ENCODE measurements at places on chromosomes 7 and 10. TPM values are rescaled to one million over a fixed set of nuclear protein-coding genes. Genes with fewer than 3 reads are reported as not detected.
A peak's percentile ranks its signal among the peaks of the same experiment; 100 is the strongest.

Gene CRHR2
- total RNA-seq: not detected

Gene MNX1
- total RNA-seq: 3.6 TPM

Gene COL28A1
- total RNA-seq: not detected

Gene SH2B2
- total RNA-seq: 2.8 TPM

Gene TFEC
- not detected for total RNA-seq

Gene ANKRD7
- 1.0 TPM for total RNA-seq

Gene MYO1G
- total RNA-seq: 0.41 TPM

Gene ARHGAP12
- 22.9 TPM for total RNA-seq

Gene NUPR2
- total RNA-seq: not detected

Gene PBLD
- total RNA-seq: 11.7 TPM

GRCh38 chr7:140691376-140692045, 5.0 kb upstream of the NDUFB2 start:
- DNase-seq: no peak

GRCh38 chr7:45598886-45599520, 24.8 kb downstream of the ADCY1 start:
- no peak overlapping the region for H3K4me3 ChIP-seq
- H3K4me1 ChIP-seq: no peaks in the 10 kb centered on the region
- H3K36me3 ChIP-seq: no peaks in the 10 kb centered on the region
- DNase-seq: no peak

GRCh38 chr7:130180571-130181262, 24.5 kb downstream of the TMEM209 start:
- H3K36me3 ChIP-seq: peaks cover 16% of the 10 kb centered on the region
- no peaks in the 10 kb centered on the region for H3K4me1 ChIP-seq
- peak; percentile 52 for DNase-seq
- no peaks in the 10 kb centered on the region for H3K27me3 ChIP-seq

DNA sequence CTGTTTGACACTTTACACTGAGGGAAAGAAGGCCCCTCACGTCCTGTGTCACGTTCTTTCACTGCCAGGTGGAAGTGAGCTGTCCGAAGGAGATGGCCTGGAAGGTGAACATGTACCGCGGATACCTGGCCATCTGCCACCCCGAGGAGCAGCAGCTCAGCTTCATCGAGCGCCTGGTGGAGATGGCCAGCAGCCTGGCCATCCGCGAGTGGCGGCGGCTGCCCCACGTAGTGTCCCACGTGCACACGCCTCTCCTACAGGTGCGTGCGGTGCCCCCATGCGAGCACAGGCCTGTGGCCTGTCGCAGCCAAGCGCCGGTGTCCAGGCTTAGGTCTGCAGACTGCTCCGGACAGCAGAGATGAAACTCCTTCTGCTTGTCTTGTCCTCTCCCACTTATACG, 103.4 kb downstream of the TRRAP start:
- no peaks in the 10 kb centered on the region for H3K4me1 ChIP-seq
- no peak overlapping the region for H3K4me3 ChIP-seq
- H3K36me3 ChIP-seq: peaks cover 48% of the 10 kb centered on the region

DNA sequence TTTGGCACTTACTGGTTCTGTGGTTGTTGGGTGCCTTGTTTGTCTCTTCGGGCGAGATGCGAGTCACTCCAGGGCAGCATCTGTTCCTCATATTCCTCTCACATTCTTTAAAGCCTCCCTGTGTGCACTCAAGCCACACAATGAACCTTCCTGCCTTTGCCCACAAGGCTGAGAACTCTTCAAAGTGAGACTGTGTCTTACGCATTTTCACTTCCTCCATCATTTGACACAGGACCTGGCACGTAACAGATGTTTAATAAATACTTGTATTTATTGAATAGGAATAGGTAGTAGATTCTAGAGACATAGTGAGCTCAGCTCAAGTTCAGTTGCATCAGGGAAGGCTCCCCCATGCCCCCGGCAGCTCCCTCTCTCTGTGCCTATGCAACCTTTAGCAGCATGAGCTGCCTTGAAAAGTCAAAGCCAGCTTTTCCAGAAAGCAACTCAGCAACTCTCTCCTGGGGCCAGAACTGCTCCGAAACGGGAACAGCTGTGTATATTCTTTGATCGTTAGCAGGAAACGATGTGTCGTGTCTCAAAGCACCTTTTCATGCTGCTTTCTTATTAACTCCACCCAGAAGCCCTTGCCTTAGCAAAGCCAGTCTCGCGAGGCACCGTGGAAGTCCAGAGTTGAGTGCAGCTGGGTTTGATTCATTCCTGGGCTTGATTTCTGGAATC, 97.5 kb downstream of the PFKFB3 start:
- no peaks in the 10 kb centered on the region for H3K36me3 ChIP-seq
- no peak for DNase-seq
- no peaks in the 10 kb centered on the region for H3K27me3 ChIP-seq
- H3K27ac ChIP-seq: no peak overlapping the region
- no peak overlapping the region for H3K4me3 ChIP-seq
- H3K4me1 ChIP-seq: no peaks in the 10 kb centered on the region

DNA sequence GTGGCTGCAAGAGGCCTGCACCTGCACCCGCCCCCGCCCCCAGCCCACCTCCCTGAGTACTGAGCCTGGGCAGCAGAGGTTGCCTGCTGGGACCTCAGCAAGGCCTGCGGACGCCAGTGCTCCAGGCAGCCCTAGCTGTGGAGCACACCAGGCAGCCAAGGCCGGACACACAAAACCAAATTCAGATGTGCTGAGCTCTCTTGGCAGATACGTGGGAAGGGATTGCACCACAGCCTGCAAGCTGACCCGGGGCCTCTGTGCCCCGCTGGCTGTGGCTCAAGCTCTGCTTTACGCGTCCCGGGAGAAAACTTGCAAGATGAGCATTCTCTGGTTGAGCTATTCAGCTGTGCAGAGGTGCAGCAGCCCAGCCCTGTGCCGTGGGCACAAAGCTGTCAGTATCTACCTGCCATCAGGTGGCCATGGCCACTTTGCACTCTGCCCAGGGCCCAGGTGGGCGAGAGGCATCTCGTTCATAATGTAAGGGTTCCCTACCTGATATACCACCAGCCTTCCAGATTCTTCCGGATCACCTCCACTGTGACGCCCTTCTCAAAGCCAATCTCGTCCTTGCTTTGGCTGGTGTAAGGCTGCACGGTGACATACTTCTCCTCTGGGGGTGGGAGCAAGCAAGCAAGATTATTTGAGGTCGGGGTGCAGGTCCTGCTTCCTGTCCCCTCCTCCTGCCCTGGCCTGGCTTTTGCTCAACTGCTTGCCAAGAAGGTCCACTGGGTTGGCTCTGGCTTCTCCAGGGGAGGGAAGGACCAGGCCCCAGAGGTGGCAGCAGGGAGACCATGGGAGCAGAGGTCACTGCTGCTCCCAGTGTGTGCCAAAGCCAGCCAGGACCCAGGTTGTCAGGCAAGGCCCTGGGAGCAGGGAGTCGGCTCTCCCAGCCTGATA, 123.4 kb downstream of the NEURL1 start:
- H3K36me3 ChIP-seq: no peaks in the 10 kb centered on the region
- DNase-seq: no peak
- no peaks in the 10 kb centered on the region for H3K27me3 ChIP-seq

DNA sequence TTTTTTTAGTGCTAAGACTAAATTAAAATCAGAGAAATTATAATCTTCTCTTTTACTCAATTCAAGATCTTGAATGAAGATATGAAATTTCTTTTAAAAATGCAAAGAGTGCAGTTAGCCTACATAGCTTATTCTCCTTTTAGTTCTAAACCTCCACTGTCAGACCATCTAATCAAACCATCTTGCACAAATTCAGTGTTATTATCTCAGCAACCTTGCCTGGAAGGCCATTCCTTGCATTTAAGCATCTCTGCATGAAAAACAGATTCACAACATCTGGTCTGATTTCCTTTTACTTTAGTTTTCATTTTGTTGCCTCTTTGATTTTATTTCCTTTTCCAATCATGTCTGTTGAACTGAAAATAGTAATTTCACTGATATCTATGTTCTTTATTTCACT, 527.2 kb upstream of the LRRTM3 start:
- no peak for DNase-seq
- H3K4me3 ChIP-seq: no peak overlapping the region
- H3K36me3 ChIP-seq: no peaks in the 10 kb centered on the region
- no peak overlapping the region for H3K27ac ChIP-seq
- no peaks in the 10 kb centered on the region for H3K4me1 ChIP-seq
- H3K27me3 ChIP-seq: no peaks in the 10 kb centered on the region

- no peaks in the 10 kb centered on the region for H3K4me1 ChIP-seq
- peaks cover 21% of the 10 kb centered on the region for H3K27me3 ChIP-seq
- H3K27ac ChIP-seq: no peak overlapping the region
- H3K4me3 ChIP-seq: no peak overlapping the region
These were observed 231.3 kb upstream of the NPY start for GRCh38 chr7:24052572-24053260.

GRCh38 chr10:34433241-34434076, 381.6 kb downstream of the PARD3 start:
- H3K4me3 ChIP-seq: no peak overlapping the region
- H3K27me3 ChIP-seq: no peaks in the 10 kb centered on the region
- no peaks in the 10 kb centered on the region for H3K4me1 ChIP-seq
- H3K36me3 ChIP-seq: no peaks in the 10 kb centered on the region
- no peak overlapping the region for H3K27ac ChIP-seq
- DNase-seq: no peak

- no peak overlapping the region for H3K4me3 ChIP-seq
- no peaks in the 10 kb centered on the region for H3K4me1 ChIP-seq
- H3K36me3 ChIP-seq: no peaks in the 10 kb centered on the region
- H3K27me3 ChIP-seq: no peaks in the 10 kb centered on the region
- H3K27ac ChIP-seq: no peak overlapping the region
These were observed 875.5 kb downstream of the NRG3 start for GRCh38 chr10:82750538-82750937.

DNA sequence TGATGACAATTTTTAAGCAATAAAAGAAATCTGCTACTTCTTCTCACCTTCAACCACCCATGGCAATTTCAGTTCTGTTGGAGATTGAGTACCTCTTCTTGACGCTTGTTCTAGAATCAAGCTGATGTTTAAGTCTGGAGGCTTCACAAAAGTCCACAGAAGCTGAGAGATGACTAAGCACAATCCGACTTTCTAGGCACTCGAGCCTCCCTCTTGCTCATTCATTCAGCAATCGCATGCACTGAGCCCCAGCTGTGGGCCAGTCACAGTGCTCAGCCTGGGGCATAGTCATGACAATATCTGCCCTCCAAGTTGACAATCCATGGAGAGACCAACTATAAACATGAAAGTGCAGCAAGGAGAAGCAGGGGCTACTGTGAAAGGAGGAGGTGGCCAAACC, 103.2 kb downstream of the IPMK start:
- no peak overlapping the region for H3K27ac ChIP-seq
- no peak for DNase-seq
- no peak overlapping the region for H3K4me3 ChIP-seq
- H3K36me3 ChIP-seq: no peaks in the 10 kb centered on the region
- no peaks in the 10 kb centered on the region for H3K4me1 ChIP-seq
- 0 out of 2 replicates have a peak, but pooled peaks cover 2% of the 10 kb centered on the region for H3K27me3 ChIP-seq

- H3K27ac ChIP-seq: no peak overlapping the region
- H3K4me3 ChIP-seq: no peak overlapping the region
- no peaks in the 10 kb centered on the region for H3K36me3 ChIP-seq
- peaks cover 12% of the 10 kb centered on the region for H3K27me3 ChIP-seq
- no peaks in the 10 kb centered on the region for H3K4me1 ChIP-seq
These were observed 82.8 kb downstream of the HECW1 start for GRCh38 chr7:43195256-43195655.

- peaks cover 8% of the 10 kb centered on the region for H3K4me1 ChIP-seq
- H3K27ac ChIP-seq: no peak overlapping the region
- DNase-seq: no peak
- H3K27me3 ChIP-seq: no peaks in the 10 kb centered on the region
- no peaks in the 10 kb centered on the region for H3K36me3 ChIP-seq
- H3K4me3 ChIP-seq: no peak overlapping the region
These were observed 25.7 kb downstream of the C7orf25 start for GRCh38 chr7:42886129-42886528.

DNA sequence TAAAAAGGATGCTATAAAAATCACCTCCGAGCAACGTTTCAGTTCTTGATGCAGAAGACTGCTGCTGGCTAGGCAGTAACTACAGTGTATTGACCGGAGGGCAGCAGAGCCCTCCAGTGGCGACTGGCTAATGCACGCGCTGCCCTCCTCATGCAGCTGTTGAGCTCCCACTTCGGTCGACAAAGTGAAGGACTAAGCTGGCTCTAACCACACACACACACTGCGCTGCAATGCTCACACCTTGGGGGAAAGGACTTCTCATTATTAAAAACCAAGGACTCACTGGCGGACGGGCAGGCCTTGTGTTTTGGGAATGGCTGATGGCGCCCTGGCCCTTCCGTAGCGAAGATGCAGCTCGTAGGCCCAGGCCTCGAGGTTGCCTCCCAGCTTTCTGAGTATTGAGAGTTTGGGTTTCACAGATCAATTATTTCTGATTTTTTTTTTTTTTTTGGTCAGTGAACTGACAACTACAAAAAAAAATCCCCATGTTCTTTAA, 120.9 kb upstream of the DIP2C start:
- H3K4me3 ChIP-seq: no peak overlapping the region
- H3K27ac ChIP-seq: no peak overlapping the region
- no peaks in the 10 kb centered on the region for H3K27me3 ChIP-seq
- no peak for DNase-seq
- no peaks in the 10 kb centered on the region for H3K4me1 ChIP-seq

DNA sequence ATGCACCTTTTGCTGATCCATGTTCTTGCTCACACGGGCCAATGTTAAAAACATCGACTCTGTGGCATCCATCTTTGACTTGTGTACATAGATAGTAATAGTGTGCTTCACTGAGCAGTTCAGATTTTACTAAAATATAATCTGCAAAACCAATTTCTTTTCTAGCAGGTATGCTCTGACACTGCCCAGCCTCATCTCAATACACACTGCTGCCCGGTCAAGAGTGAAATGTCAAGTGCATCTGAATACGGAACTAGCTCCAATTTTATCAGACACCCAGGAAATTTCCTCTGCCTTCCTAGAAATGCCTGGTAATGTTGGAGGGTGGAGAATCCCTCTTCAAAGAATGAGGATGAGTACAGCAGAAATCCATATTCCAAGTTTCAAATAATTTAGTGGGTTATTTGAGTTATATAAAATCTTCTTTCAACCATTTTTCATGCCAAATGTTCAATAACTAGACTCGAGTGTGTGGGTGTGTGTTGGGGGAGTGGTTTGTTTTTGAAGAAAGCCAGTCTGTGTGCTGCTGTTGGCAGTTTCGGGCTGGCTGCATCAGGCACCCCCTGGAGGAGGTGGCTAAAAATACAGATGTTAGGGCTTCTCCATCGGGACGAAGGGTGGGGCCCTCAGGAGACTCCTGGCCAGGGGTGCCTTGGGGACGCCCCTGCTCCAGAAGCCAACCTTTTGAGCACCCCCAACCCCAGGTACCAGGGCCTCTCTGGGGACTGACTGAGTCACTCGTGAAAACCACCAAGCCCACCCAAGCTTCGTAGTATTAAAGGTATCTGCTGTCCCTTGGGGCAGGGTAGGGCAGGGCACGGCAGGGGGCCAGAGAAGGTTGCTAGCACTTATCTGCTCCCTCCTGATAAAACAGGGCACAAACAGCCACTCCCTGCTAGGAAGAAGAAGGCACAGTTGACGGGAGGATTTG, 15.4 kb downstream of the CTBP2 start:
- H3K4me3 ChIP-seq: no peak overlapping the region
- no peaks in the 10 kb centered on the region for H3K36me3 ChIP-seq
- H3K4me1 ChIP-seq: peaks cover 57% of the 10 kb centered on the region
- H3K27ac ChIP-seq: no peak overlapping the region
- DNase-seq: no peak

All from Panc1 (cell line).